ENCODE measurements at places on chromosomes 6 and 20.

DNA sequence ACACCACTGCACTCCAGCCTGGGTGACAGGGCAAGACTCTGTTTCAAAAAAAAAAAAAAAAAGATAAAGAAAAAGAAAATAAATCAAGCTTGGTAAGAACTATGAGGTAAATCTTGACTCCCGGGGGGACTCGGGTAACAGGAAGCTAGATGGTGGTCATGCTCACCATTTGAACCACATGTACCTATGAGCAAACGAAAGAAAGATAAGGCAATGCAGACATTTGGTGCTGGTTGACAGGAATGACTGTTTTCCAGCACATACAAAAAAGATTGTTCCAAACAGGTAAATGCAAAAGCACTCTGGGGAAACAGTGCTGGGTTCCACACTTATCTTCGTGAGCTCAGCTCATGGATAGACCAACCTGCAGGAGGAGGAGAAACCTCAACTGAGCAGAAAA lies 22.8 kb upstream of the PTPN1 start:
- no peak for DNase-seq

GRCh38 chr6:157987788-157988699 lies 6.4 kb downstream of the SYNJ2 start:
- DNase-seq, result no peak

DNA sequence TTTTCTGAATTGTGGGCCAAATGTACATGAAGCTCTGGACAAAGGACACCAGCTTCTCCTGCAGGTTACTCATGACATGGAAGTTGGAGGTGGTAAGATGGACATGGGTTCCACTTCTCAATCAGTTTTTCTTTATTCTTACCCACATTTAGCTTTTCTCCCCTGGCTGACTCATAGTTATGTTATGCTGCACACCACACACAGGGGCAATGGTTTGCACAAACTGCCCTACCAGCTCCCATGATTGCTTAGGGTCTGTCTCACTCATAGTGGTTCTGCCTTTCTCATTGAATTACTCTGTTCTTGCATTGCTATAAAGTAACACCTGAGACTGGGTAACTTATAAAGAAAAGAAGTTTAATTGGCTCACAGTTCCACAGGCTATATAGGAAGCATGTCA lies 4.5 kb upstream of the CD109 start:
- DNase-seq, result no peak

DNA sequence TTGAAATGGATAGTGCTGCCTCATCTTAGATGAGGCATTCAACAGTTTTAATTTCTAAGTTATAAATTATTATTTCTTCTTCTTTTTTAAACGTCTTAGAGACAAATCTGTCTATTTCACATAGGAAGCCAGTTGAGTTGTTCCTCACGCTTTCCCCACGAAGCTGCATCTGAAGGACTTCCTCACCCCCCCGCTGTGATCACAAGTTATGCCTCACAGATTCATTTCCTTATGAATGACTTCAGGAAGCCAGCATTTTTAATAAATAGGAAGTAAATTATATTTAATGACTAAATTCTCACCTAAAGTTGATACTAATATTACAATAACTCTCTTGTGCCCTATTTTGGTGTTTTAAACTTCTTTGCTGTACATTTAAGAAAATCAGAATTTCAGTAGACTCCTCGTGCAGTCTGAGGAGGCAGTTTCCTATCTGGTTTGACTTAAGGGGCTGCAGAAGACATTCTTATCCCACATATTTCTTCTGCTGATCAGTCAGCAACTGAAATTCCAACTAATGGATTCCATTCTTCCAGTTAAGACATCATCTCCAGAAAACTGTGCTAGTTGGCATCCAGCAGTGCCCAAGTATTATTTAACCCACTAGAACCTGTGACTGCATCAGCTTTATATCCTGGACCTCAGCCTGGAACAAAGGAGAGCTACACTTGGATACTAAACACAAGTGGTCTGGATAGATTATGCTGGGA lies 182.7 kb upstream of the CCN2 start:
- no peak for DNase-seq

DNA sequence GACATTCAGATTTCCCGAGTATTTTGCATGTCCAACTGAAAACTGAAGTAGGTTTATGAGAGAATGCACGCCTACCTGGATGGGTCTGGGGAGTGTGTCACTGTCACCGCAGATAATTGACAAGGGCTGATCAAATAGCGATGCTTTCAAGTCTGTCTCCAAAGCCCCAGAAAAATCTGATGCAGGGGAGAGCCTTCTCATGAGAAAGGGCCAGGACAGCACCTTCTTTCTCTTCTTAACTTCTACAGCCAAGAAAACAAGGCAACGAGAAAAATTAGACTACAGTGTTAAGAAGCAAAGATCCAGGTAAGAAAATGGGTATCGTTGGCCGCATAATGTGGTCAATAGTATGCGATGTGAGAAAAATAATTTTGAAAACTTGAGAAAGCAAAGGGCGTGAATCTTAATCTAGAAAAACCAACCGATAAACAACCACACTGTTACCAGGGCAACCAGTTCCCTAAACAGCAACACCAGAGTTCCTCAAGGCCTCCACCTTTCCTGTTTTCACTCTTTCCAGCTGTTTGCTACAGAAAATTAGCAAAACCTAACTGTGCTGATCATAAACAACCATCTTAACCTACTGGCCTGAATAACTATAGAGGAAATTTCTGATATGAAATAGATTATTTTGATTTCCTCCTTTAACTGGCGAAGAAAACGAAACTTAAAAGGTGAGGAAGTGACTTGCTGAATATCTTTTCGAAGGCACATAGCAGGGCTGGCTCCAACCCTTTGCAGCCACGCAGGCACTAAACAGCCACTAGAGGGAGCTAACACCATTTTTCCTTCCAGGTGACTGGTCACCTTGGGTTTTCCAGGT lies 2.6 kb downstream of the TAGAP start:
- peak; percentile 95 for DNase-seq

GRCh38 chr6:170178561-170179477 lies 112.1 kb downstream of the DLL1 start:
- no peak for DNase-seq

GRCh38 chr6:139294090-139294489 lies 2.3 kb upstream of the TXLNB start:
- DNase-seq, result no peak

DNA sequence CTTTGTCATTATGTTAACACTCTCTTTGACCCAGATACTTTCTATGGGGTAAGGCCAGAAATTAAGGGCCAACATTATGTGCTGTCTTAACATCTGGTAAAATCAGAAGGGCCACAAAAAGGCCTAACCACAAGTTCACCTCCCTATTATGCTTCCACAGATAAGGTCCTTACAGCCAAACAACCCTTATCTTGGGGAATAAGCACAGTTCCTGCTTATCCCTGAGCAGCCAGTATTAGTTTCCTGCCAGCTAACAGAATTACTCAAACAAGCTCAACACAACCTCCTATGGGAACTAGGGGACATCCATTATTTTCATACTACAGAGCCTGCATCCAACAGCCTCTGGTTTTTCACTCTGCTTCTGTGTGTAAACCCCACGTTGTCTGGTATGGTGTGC lies 724.8 kb downstream of the HACE1 start:
- peak; percentile 20 for DNase-seq

GRCh38 chr6:16759181-16759645 lies 2.0 kb downstream of the ATXN1 start:
- DNase-seq, result peak; percentile 30

GRCh38 chr20:2564406-2564805 lies 28.0 kb downstream of the TMC2 start:
- DNase-seq, result no peak

DNA sequence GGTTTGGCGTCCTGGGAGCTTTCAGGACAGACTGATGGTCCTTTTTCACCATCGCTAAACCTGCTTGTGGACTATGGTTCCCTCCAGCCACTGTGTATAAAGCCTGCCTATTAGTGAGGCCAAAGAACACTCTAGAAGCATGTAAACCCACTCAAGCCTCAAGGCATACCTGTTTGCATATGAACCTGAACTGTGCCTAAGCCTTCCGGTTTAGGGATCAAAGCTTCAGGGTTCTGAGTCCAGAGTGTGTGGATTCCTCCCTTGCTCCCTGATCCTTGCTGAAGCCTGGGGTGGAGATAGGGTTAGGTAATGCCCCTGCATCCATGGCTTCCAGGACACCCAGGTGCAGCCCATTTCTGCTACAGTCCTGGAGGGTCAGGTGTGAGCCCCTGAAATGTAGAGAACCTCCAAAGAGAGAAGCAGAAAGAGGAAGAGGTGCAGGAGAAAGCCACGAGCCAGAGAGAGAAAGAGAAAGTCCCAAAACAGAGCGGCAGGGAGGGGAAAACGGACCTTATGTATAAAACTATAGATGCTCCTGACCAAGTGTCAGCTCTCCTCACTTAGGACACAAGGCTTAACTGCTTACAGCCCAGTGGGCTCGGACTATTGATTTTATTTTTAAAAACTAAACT lies 93.3 kb downstream of the SCML4 start:
- DNase-seq, result no peak

DNA sequence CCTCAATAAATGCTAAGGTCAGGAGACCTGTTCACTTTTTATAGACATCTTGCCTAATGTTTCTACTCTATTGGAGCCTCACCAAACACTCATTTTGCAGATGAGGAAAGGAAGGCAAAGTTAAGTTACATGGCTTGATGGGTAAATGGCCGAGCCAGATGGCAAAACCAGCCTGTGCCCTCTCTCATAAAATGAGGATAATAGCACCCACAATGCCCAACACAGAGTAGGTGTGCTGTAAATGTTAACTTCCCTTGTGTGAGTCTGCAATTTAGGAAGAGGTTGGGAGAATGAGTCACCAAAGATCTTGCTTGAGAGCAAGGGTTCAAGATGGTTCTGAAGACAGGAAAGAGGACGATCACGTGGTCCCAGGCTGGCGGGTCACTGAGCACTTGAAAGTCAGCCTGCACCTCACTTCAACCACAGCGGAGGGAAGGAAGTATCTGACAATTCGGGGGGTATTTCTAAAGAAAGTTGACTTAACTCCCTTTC lies 3.3 kb downstream of the KCNK5 start:
- DNase-seq, result peak; percentile 79

DNA sequence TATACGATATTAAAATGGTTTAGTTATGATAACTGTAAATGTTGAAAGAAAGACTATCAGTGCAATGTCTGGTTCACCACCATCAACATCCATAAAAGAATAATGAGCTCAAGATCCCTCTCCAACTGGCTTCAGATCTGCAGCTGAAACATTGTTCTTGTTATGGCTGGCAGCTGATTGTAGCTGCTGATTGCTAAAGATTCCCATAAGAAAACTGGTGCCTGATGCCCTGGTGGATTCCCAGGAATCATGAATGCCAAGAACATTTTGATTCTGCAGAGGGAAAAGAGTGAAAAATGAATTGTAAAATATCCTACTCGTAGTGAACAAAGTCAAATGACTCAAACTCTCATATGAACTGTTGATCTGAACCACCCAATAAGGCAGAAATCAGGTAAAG lies 1160.2 kb downstream of the EPHA7 start:
- no peak for DNase-seq

DNA sequence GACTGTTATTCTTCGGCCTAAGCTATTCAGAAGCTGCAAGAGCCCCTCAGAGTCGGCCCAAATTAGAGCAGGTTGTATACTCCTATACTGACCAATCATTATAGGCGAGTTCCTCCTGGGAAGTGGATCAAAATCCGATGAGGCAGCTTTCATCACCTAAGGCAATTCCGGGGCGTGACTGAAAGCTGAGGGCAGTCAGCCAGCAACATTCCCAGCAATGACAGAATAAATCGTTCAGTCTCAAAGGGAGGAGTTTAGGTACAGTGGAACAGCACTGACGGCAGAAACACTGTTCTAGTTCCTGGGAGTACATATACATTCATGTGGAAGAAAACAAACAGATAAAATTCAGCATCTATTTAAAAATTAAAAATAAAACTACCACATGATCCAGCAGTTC lies 10.8 kb downstream of the HLA-DQB2 start:
- DNase-seq, result no peak

DNA sequence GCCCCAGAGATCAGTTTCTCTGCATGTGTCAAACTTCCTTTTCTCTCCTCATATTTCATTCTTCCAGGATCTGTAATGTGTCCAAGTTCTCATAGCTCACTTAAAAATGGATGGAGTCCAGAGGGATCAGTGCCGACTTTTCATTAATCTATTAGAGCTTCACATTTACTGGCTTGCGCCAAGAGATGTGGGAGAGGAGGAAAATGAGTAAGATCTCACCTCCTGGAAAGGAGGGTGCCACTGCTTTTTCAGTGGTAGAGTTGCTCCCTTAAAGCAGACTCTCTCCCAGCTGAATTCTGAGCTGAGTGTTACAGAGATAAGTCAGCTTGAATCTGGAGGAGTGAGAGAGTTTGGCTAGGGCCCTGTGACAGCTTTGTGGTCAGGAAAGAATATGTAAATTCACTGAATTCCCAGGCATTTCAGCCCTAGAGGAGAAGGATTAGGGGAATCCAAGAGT lies 175.9 kb downstream of the SOX4 start:
- no peak for DNase-seq

- DNase-seq, result no peak
Measured at GRCh38 chr6:20669571-20670314, 135.5 kb downstream of the CDKAL1 start.

- no peak for DNase-seq
Measured at GRCh38 chr6:85628353-85628752, 14.3 kb downstream of the SYNCRIP start.

GRCh38 chr6:135170238-135170637 lies 10.9 kb upstream of the MYB start:
- DNase-seq, result no peak

DNA sequence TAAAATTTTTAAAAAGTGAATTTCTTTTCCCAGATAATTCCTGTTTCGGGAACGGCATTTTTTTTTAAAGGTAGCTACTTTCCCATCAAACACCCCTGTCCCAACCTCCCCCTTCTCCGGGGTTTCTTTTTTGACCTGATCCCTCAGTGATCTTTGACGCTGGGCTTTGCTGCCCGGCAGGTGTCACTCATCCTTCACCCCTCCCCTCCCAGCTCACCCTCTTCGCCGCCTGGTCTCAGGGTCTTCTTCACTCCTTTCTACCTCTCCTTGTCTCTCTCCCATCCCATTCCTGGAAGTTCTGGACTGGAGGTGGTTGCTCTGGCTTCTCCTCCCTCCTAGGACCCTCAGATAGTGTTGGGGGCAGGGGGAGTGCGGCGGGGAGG lies 329 bp upstream of the GPR6 start:
- no peak for DNase-seq

- DNase-seq, result no peak
Measured at GRCh38 chr6:107534571-107535141, 44.7 kb downstream of the SOBP start.

DNA sequence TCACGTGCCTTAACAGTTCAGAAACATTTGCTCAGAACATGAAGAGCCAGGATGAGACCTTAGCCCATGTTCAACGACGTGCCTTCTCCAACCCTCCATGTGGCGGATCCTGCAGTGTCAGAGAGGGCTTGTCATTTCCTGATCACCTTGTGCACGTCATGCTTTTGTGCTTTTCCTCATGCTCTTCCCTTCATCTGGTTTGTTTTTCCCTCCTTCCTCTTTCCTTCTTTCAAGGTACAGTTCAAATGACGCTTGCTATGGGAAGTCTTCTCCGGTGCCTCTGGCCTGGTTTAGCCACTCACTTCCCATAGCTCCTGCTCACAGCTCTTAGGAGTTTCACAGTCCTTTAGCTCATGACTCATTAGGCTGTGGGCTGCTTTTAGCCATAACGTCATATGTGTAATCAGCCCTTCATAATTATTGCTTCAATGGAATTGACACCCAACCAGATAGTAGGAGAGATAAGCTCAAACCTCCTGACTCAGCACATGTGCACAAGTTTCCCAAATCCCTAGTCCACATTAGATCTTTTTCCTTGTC lies 102.7 kb upstream of the CNKSR3 start:
- DNase-seq, result peak; percentile 30
